Stimulated activated naive CD4-positive, alpha-beta T cell (primary cell): ENCODE measurements at places on chromosomes 6 and 20.

- no peak for DNase-seq
Measured at GRCh38 chr20:40797425-40797824, 108.4 kb upstream of the MAFB start.

DNA sequence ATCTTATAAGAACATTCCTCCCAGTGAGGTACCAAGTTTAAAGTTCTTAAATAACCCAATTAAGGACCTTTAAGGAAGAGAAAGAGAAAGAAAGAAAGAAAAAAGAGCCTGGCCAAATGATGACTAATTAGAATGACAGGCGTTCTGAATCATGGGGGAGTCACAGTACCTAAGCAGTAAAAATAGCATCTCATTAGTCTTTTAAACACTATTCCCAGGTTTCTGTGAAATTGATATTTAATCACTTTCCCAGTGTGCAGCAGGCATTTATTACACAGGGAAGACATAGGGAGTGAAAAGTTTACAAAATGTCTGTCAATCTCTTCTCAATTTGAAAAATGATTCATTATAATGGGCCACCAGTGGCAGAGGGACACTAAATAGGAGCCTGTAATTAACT is 251.4 kb upstream of the MANEA start:
- DNase-seq: no peak

DNA sequence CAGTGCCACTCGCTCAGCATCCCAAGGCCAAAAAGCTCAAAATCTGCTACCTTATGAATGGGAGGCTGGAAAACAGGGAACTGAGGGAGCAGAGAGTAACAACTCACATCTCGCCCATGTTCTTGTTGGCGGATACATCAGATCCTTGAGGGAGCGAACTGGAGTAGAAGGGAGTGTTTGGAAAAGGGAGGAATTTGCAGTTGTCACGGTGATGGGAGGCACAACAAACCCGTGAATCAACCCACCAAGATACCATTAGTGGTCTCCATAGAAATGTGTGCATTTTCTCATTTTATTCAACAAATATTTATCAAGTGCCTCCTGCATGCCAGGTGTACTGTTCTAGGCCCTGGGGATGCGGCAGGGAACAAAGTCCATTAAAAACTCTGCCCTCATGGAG is 212.1 kb downstream of the EYA2 start:
- DNase-seq: no peak

GRCh38 chr6:12804952-12805645 is 88.5 kb downstream of the PHACTR1 start:
- DNase-seq: no peak
